ENCODE measurements at places on chromosomes 5 and 9. TPM values are rescaled to one million over a fixed set of nuclear protein-coding genes. Genes with fewer than 3 reads are reported as not detected.

The CXCL14 gene
- total RNA-seq, result 51.6 TPM

The TMOD1 gene
- 0.49 TPM for total RNA-seq

The ORM2 gene
- not detected for total RNA-seq

The GHR gene
- total RNA-seq, result 7.9 TPM

DNA sequence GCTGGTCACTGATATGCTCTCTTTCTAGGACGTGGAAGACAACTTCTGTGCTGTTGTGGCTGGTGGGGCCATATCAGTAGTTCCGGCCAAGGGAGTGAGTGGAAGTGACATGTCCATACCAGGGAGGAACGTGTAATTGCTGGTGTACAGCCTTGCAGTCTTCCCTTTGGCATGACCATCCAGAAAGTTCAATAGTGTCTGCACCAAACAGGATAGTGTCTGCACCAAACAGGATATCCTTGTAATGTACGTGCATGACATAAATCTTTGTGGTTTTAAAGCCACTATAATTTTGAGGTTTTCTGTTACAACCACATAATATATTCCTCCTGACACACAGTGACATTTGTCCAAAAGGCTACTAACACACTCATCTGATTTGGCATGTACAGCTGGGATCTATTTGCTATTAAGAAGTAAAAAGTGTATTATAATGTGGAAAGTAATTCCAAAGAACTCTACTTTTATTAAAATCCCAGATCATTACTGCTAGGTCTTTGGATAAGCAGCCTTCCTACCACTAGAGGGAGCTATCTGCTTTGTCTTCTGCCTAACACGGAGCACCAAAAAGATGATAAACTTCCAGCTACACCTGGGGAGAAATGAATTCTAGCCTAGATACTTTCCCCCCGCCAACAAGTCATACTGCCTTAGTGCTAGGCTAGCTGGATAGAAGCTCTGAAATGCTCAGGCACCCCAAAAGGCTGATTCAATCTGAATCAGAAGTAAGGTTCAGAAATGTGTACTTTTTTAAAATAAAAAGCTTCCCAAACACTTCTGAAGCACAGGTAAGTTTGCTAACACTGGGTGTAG, 52.7 kb downstream of the RNF145 start:
- no peak for DNase-seq

DNA sequence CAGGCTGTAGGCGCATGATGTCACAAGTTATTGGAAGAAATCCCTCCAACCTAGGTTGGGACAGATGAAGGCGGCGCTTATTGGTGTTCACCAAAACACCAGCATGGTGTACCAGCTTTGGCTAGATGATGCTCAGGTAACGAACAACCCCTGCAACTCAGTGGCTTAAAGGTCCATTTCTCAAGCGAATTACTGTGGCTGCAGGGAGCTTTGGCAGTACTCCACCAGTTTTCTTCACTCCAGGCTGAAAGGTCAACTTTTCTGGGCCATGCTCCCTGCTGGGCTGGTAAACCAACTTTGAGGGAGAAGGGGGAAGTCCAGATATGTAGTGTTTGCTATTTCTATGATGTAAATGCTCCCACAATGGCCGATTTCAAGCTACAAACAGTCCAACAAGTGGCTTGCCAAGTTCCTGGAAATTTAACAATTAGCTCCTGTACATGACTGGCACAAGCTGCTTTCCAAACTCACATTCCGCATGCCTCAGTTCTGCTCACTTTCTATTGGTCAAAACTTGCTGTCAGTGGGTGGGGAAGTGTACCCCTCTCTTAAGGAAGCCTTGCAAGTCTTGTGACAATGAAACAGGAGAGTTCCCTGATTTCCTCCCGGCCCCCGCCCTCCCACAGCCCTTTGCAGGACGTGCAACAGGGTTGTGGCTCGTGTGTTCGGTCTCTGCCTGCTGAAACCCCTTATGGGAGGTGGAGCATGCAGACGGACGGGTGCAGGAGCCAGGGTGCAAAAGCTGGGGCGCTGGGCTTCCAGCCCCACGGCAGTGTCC, 588 bp upstream of the ZBED3 start:
- H3K36me3 ChIP-seq, result peaks cover 25% of the 10 kb centered on the region
- no peak for DNase-seq
- H3K4me3 ChIP-seq, result peak overlapping the region; percentile 91
- H3K4me1 ChIP-seq, result peaks cover 31% of the 10 kb centered on the region
- peak overlapping the region; percentile 98 for H3K27ac ChIP-seq
- no peaks in the 10 kb centered on the region for H3K27me3 ChIP-seq

GRCh38 chr9:132731230-132731629, 61.0 kb downstream of the GTF3C4 start:
- no peaks in the 10 kb centered on the region for H3K4me1 ChIP-seq
- H3K4me3 ChIP-seq, result no peak overlapping the region
- H3K27ac ChIP-seq, result no peak overlapping the region
- no peaks in the 10 kb centered on the region for H3K36me3 ChIP-seq
- DNase-seq, result no peak

DNA sequence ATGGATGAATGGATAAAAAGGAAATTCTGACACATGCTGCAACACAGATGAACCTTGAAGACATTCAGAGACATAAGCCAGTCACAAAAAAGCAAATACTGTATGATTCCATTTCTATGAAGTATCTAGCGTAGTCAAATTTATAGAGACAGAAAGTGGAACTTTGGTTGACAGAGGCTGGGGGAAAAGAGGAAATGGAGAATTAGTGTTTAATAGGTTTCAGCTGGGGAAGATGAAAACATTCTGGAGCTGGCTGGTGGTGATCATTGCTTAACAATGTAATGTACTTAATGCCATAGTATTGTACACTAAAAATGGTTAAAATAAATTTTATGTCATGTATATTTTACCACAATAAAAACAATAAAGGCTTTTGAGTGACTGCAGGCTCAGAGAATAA, 24.2 kb downstream of the PPIC start:
- no peaks in the 10 kb centered on the region for H3K27me3 ChIP-seq
- no peak for DNase-seq
- H3K27ac ChIP-seq, result no peak overlapping the region
- peaks cover 3% of the 10 kb centered on the region for H3K4me1 ChIP-seq

GRCh38 chr9:91191411-91192380, 170.0 kb downstream of the AUH start:
- DNase-seq, result no peak
- no peak overlapping the region for H3K4me3 ChIP-seq
- peaks cover 28% of the 10 kb centered on the region for H3K4me1 ChIP-seq
- peak overlapping the region; percentile 89 for H3K27ac ChIP-seq
- no peaks in the 10 kb centered on the region for H3K27me3 ChIP-seq

- H3K36me3 ChIP-seq, result peaks cover 8% of the 10 kb centered on the region
- H3K27ac ChIP-seq, result peak overlapping the region; percentile 68
- H3K4me3 ChIP-seq, result peak overlapping the region; percentile 69
- peaks cover 12% of the 10 kb centered on the region for H3K4me1 ChIP-seq
These were observed 9.9 kb downstream of the ZBED3 start for GRCh38 chr5:77076961-77077828.

- H3K27ac ChIP-seq, result no peak overlapping the region
- no peaks in the 10 kb centered on the region for H3K27me3 ChIP-seq
- no peaks in the 10 kb centered on the region for H3K36me3 ChIP-seq
- no peak for DNase-seq
These were observed 396.5 kb downstream of the ANXA1 start for GRCh38 chr9:73548201-73548600.

- H3K4me1 ChIP-seq, result no peaks in the 10 kb centered on the region
- no peaks in the 10 kb centered on the region for H3K27me3 ChIP-seq
- H3K4me3 ChIP-seq, result no peak overlapping the region
- peak overlapping the region; percentile 18 for H3K27ac ChIP-seq
These were observed 30.9 kb downstream of the ZFR start for GRCh38 chr5:32413466-32414263.

DNA sequence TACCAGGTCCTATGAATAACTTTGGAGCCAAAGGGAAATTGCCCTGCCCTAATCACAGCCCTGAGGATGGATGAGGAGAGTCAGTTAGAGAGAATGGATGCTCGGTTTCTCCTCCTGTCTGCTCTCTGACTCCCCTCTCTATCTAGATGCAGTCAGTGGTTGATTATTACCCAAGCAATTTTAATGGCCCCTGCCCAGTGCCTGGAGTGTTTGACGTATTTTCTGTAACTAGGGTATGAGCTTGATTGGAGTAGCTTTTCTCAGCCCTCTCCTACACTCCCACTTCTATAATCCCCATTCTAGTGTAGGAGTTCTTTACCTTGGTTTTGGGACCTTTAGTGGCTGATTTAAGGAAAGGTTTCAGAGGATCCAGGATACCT, 60.4 kb downstream of the DOCK2 start:
- H3K27me3 ChIP-seq, result peaks cover 52% of the 10 kb centered on the region
- H3K27ac ChIP-seq, result no peak overlapping the region
- no peak for DNase-seq

GRCh38 chr9:121143771-121144170, 57.9 kb downstream of the RAB14 start:
- H3K4me1 ChIP-seq, result peaks cover 16% of the 10 kb centered on the region
- no peak overlapping the region for H3K27ac ChIP-seq
- DNase-seq, result no peak
- no peaks in the 10 kb centered on the region for H3K27me3 ChIP-seq
- H3K36me3 ChIP-seq, result peaks cover 57% of the 10 kb centered on the region
- H3K4me3 ChIP-seq, result no peak overlapping the region

- H3K36me3 ChIP-seq, result peaks cover 49% of the 10 kb centered on the region
- no peak overlapping the region for H3K4me3 ChIP-seq
- DNase-seq, result no peak
- peaks cover 76% of the 10 kb centered on the region for H3K4me1 ChIP-seq
These were observed 80.2 kb downstream of the PIK3R1 start for GRCh38 chr5:68295772-68296171.

DNA sequence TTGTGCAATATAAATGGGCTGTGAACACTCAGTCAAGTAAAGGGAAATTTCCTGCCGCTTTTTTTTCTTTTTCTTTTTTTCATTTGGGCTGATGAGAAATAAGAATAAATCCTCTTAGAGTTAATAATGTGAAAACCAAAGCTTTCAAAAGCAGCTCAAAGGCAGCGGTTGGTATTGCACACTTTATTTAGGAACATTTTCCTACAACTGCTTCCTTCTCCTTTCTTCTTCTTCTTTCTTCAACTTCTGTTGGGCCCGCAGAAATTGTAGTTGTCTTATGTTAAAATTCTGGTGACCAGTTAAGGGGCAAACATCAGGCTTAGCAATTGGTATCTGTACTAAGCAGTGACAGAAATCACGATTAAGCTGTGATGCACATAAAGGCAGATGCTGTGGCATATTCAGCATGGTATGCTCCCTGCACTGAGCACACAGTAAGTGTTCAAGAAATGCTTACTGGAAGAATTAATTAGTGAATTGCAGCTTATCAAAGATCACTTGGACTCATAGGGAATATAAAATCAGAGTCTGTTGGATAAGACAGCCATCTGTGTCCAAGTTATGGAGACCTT, 85.4 kb downstream of the ANKRD55 start:
- no peak overlapping the region for H3K4me3 ChIP-seq
- H3K27ac ChIP-seq, result peak overlapping the region; percentile 81
- DNase-seq, result no peak
- H3K36me3 ChIP-seq, result no peaks in the 10 kb centered on the region

GRCh38 chr9:14083366-14083765, 230.6 kb downstream of the NFIB start:
- no peak for DNase-seq
- H3K36me3 ChIP-seq, result peaks cover 20% of the 10 kb centered on the region
- no peak overlapping the region for H3K4me3 ChIP-seq
- H3K4me1 ChIP-seq, result peaks cover 35% of the 10 kb centered on the region
- no peaks in the 10 kb centered on the region for H3K27me3 ChIP-seq
- peak overlapping the region; percentile 56 for H3K27ac ChIP-seq

DNA sequence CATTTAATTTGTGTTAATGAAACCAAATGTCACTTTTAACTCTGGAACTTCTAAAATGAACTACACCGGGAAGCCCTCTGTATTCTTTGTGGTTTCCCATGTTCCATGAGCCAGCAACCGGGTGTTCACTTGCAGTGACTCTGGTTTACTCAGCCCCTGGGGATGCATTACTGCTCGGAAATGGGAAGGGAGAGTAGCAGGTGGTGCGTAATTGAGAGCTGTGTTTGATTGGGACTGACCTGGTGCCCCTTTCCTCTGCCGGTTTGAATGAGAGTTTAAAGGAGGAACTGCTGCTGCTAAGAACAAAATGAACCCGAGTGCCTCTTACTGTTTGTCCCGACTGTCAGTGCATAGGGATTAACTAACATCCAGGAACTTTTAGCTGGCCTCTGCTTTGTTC, 100.1 kb upstream of the DHFR start:
- H3K27ac ChIP-seq, result no peak overlapping the region
- peaks cover 4% of the 10 kb centered on the region for H3K4me1 ChIP-seq
- H3K27me3 ChIP-seq, result no peaks in the 10 kb centered on the region
- peaks cover 11% of the 10 kb centered on the region for H3K36me3 ChIP-seq

GRCh38 chr5:89857790-89858189, 551.8 kb downstream of the CETN3 start:
- no peak for DNase-seq
- no peak overlapping the region for H3K27ac ChIP-seq
- no peaks in the 10 kb centered on the region for H3K4me1 ChIP-seq
- no peak overlapping the region for H3K4me3 ChIP-seq
- H3K27me3 ChIP-seq, result no peaks in the 10 kb centered on the region

DNA sequence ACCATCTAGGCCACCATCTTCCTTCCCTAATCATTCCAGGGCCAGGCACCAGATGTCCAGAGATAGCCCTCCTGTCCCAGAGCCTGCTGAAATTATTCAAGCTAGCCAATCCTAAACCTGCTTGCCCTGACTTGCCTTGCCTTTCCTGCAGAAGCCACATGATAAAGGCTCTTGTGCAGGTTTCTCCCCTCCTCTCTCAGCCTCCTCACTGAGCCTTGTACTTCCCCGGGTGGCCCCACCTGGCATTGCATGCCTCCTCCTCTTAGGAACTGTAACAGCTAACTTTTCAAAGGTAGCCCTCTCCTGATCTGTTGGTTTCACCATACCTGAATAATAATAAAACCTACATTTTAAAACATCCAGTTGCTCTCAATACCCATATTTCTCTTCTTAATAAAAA, 42.6 kb downstream of the DIRAS2 start:
- no peaks in the 10 kb centered on the region for H3K4me1 ChIP-seq
- no peaks in the 10 kb centered on the region for H3K36me3 ChIP-seq
- DNase-seq, result no peak
- no peak overlapping the region for H3K4me3 ChIP-seq
- H3K27ac ChIP-seq, result no peak overlapping the region

GRCh38 chr9:6911901-6912638, 154.3 kb downstream of the KDM4C start:
- no peak overlapping the region for H3K27ac ChIP-seq
- H3K27me3 ChIP-seq, result no peaks in the 10 kb centered on the region
- no peak for DNase-seq

GRCh38 chr9:133750982-133751649, 13.0 kb upstream of the SARDH start:
- H3K36me3 ChIP-seq, result no peaks in the 10 kb centered on the region
- H3K4me3 ChIP-seq, result no peak overlapping the region
- DNase-seq, result no peak
- no peak overlapping the region for H3K27ac ChIP-seq
- peaks cover 11% of the 10 kb centered on the region for H3K4me1 ChIP-seq

- peaks cover 15% of the 10 kb centered on the region for H3K36me3 ChIP-seq
- H3K4me1 ChIP-seq, result no peaks in the 10 kb centered on the region
- H3K27me3 ChIP-seq, result no peaks in the 10 kb centered on the region
- DNase-seq, result no peak
These were observed 45.3 kb downstream of the RAPGEF6 start for GRCh38 chr5:131589510-131590348.

GRCh38 chr5:41794471-41794870, 75.8 kb downstream of the OXCT1 start:
- peak overlapping the region; percentile 13 for H3K4me3 ChIP-seq
- no peaks in the 10 kb centered on the region for H3K27me3 ChIP-seq
- H3K4me1 ChIP-seq, result peaks cover 61% of the 10 kb centered on the region
- H3K36me3 ChIP-seq, result no peaks in the 10 kb centered on the region
- DNase-seq, result no peak

All from mesothelial cell of epicardium (in vitro differentiated cells).